Type B pancreatic cell (in vitro differentiated cells): ENCODE measurements at places on chromosomes 1 and 21.

DNA sequence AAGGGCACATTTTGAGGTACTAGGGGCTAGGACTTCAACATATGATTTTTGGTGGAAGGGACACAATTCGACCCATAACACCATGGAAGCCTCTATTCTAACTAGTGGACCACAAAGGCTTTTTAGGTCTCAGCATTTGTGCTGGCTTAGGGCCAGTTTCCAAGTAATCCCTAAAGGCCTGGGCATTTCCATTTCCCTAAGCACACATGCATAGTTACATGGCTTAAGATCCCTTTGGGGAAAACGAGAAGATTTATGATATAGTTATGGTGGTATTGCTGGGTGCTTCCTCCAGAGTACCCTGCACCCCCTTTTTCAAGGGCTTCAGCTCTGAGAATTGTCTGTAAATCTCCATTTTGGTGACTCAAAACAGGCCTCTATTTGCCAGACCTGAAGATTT is 28.2 kb upstream of the TMEM54 start:
- no peak for DNase-seq

GRCh38 chr1:63621698-63622097 is 28.5 kb downstream of the PGM1 start:
- no peak for DNase-seq

DNA sequence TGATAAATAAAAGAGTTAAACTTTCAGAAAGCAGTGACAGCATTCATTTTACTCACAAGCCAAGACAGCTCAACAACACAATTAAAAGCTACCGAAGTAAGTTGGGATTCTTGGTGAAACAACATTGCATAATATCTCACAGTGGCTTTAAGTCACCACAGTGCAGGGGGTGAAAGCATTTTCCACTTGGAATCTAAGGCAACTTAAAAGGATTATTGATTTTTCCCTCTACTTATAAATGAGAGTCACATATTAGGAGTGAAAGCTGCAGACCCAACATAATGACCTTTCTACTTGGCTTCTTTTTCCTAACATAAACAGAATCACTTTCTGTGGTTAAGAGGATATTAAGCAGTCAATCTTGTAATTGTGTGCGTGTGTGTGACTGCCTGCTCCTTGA is 536.6 kb upstream of the CXADR start:
- no peak for DNase-seq

- DNase-seq = no peak
These were observed 65.1 kb downstream of the RIPK4 start for GRCh38 chr21:41701749-41702148.

GRCh38 chr1:104266612-104267011 is 516.9 kb downstream of the AMY1C start:
- no peak for DNase-seq
